RWPE2 (cell line): ENCODE measurements at places on chromosomes 16 and 17.

- no peak for DNase-seq
Measured at GRCh38 chr17:41494524-41494923, 4.8 kb upstream of the KRT36 start.

DNA sequence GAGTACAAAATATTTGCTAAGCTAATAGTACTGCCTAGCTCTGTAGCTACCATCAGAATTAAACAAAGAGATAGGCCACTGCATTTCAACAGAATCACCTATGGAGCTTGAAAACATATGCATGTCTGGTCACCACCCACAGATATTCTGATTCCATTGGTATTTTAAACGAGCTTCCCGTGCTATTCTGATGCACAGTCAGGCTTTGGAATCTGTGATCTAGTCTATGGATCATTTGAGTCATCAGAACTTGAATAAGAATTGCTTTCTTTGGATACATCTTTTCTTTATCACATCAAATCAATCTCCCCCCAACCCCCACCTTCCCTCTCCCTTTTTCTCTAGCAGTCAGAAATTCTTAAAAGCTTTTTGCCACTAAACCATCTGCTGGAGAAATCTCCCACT, 124.7 kb downstream of the NPIPB5 start:
- no peak for DNase-seq

DNA sequence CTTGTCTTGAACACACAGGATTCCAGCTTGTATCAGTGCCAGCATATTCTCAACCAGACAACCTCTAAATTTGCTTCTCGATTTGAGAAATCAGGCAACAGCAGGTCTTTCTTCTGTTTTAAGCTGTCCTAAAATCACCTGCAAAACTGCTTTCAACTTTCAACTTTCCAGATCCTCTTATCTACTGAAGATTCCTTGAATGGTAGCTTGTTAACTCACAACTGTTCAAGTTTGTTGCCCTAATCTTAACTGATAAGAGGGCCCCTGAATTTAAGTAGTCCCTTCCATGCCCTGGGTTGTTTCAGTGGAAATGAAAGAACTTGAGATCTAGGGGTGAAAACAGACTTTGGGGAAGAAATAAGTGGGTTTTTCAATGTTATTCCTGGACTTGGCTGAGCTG, 57.2 kb downstream of the CHD9 start:
- DNase-seq, result no peak

DNA sequence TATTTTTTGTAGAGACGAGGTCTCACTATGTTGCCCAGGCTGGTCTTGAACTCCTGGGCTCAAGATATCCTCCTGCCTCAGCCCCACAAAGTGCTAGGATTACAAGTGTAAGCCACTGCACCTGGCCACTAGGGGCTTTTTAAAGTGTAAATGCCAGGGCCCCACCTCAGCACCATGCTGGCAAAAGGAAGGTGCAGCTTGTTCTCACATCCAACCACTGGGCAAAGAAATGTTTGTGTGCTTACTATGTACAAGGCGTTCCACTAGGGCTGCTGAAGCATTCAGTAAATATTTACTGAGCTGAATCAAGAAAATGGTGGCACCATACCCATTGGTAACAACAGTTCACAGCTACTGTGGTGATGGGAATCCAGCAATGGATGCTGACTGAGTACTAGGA, 22.6 kb downstream of the COG1 start:
- DNase-seq, result no peak

- DNase-seq, result no peak
Measured at GRCh38 chr16:48053418-48053745, 102.4 kb downstream of the ABCC12 start.

DNA sequence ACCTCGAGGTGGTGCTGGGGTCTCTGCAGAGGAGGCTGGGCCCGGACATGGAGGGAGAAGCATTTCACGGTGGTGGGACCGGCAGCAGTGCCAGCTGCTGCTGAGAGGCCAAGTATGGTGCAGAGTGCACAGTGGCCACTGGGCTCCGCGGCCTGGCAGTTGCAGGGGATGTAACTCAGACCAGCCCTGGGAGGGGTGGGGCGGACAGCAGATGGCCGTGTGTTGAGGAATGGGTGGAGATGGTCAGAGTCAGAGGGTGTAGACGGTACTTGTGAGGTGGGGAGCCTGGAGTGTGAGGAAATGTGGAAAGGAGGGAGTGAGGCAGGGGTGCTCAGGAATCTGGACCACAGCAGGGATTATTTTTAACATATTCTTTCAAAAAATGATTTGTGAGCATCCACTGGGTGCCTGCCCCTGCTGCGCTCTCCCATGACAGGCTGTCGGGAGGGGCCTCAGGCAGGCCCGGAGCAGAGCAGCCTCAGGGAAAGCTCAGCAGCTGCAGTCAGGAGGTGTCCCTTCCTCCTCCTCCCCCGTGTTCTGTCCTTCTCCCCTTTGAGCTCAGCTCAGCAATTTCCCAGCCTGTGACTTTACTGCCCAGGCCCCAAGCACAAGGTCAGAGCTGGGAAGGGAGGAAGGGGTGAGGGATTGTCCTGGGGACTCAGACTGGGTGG, 113.1 kb downstream of the RAP1GAP2 start:
- no peak for DNase-seq

DNA sequence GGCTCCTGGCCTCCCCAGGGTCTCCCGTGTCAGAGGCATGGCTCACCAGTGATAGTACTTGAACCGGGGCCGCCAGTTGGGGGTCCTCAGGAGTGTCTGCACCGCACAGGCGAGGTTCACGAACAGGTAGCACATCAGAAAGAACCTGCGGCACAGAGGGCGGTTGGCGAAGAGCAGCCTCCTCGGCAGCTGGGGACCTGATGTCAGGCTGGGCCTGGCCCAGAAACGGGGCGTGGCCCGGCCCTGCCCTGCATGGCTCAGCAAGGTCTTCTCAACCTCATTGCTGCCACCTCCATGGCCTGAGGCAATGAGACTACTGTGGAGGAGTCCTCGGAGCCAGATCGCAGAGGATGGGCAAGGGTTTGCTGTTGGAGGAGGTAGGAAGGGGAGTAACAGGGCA, 4.1 kb upstream of the LCAT start:
- no peak for DNase-seq

DNA sequence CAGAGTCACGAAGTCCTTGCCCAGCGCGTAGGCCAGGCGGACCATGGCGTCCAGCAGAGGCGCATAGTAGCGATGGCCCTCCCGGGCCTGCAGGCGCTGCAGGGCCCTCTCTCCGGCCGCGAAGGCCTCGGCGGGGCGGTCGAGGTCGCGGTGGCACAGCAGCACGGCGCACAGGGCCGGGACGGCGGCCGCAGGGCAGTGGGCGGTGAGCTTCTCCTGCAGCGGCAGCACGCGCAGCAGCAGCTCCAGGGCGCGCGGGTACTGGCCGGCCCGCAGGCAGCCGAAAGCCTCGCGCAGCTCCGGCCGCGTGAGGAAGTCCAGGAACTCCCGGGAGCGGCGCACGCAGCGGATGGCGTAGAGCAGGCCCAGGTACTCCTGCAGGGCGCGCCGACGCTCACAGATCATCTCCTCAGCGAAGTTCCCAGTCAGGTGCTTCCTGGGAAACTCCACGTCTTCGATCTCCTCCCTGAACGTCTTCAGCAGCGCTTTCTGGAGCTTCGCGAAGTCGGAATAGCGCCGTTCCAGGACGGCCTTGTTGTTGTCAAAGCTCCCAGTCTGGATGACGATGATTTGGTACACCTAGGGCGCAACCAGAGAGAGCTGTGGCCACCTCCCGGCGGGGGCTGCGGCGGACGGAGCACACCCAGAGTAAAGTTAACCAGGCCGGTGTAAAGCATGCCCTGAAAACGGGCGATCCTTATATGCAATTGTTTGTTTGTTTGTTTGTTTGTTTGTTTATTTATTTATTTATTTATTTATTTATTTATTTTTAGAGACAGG, 7.4 kb downstream of the SNX20 start:
- DNase-seq, result no peak

- DNase-seq, result peak; percentile 62
Measured at GRCh38 chr17:31095236-31096105, 694 bp downstream of the NF1 start.

- no peak for DNase-seq
Measured at GRCh38 chr17:77916703-77917481, 41.6 kb upstream of the TNRC6C start.

DNA sequence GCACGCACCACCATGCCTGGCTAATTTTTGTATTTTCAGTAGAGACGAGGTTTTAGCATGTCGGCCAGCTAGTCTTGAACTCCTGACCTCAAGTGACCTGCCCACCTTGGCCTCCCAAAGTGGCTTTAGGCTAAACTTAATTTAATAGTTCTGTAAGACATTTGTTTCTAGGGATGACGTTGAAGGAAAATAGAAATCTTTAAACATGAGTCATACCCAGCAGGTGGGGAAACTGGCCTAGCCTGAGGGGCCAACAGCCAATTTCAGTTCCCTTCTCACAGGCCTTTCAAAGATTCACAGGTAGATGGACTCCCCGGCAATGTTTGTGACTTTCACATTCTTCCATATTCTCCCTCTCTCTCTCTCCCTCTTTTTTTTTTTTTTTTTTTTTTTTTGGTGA, 18.1 kb upstream of the ITPRIPL2 start:
- peak; percentile 55 for DNase-seq

DNA sequence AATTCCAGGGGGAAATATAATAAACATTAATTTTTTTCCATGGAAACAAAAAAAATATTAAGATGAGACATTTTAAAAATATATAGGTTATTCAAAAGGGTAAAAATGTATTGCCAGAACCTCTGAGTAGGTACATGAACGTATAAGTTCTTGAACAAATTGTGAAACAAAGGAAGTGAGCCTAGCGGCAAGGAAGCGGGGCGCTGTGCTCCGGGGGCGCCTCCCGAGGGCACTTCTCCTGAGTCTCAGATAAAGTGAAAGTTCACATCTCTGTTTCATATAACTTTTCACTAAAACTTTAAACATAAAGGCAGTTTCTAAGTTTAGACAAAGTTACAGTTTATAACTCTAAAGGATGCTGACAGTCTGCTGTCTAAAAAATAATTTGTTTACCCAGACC, 52.3 kb downstream of the TNRC6C start:
- DNase-seq, result no peak

DNA sequence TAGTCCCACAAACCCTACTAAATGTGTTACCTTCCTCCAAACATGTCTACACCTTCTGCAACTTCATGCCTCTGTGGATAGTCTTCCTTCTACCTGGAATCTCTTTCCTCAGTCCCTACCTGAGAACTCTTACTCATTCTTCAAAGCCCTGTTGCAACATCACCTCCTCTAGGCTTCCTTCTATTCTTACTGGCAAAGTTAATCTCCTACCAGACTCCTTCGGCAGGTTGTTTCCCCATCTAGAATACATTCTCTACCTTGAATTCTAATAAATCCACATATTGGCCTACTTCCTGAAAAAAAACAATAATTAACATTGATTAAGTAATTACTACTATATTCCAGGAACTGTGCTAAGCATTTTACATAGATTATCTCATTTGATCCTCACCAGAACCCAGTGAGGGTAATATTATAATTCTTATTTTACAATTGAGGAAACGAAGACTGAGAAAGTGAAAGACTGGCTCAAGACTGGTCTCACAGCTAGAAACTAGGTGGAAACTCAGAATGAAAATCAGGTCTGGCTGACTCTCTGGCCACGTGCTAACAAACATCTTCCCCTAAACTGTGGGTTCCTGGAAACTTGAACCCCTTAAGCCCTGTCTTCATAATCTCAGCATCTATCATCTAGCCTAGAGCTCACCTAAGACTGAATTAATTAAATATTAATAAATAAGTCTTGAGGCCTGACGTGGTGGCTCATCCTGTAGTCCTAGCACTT, 4.6 kb upstream of the STAT3 start:
- no peak for DNase-seq

DNA sequence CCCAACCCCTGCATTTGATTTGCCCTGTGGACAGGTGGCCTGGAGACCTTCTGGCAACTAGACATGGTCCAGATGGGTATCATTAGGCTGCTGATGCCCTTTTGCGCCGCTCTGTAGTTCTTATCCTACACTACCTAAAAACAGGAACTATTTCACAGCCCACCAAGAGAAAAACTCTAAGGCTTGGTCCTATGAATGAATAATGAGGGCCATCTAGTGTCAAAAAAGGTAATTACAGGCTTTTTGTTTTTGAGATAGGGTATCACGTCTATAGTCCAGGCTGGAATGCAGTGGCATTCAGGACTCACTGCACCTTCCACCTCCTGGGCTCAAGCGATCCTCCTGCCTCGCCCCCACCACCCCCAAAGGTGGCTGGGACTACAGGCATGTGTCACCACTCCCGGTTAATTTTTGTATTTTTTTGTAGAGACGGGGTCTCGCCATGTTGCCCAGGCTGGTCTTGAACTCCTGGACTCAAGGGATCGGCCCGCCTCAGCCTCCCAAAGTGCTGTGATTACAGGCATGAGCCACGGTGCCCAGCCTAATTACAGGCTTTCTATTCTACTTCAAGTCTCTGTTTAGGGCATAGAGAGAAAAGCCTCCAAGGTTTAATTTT, 20.9 kb downstream of the COIL start:
- DNase-seq, result no peak

DNA sequence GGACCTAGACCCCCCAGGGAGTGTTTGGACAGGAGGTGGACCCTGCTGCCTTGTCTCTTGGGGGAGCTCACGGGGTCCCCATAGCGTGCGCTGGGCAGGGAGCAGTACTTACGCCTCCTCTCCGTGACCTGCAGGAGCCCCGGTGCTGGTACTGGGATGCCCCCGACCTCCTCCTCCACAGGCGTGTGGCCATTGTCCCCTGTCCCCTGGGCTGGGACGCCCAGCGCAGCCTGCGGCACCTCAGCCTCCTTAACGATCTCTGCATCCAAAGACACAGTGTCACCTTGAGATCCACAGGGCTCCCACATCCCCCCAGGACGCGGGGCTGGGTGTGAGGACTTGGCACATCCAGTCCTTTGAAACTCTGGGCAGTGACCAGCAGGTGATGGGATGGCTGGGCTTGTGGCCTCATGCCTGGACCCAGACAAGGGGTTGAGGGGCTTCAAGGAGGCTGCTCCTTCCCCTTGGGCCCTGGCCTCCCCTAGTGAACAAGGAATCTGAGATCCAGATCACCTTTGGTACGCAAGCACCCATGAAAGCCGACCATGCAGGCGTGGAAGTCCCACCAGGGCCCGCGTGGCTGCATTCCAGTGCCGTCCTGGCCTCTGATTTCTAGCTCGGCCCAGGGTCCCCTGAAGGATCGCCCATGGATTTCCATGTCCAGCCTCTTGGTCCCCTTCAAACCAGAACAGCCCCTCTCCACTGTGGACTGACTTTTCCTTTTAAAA, 9.9 kb downstream of the DBNDD1 start:
- DNase-seq, result no peak
